ENCODE measurements at places on chromosomes 12 and 14. TPM values are rescaled to one million over a fixed set of nuclear protein-coding genes. Genes with fewer than 3 reads are reported as not detected.

GRCh38 chr14:75040507-75040906 lies 10.8 kb downstream of the MLH3 start:
- no peak for DNase-seq
- H3K36me3 ChIP-seq: peaks cover 4% of the 10 kb centered on the region
- H3K27me3 ChIP-seq: no peaks in the 10 kb centered on the region

GRCh38 chr12:79891506-79892162 lies 43.3 kb downstream of the PPP1R12A start:
- no peak overlapping the region for H3K27ac ChIP-seq
- no peak overlapping the region for H3K4me3 ChIP-seq

The HOXC5 gene
- total RNA-seq: 5.0 TPM

The ITGB7 gene
- 0.98 TPM for total RNA-seq

Measured in Panc1 (cell line).